Trophoblast cell (in vitro differentiated cells and primary cell): ENCODE measurements at places on chromosomes 6 and 20.

GRCh38 chr20:56634307-56634706, 5.2 kb downstream of the TFAP2C start:
- no peak for DNase-seq

DNA sequence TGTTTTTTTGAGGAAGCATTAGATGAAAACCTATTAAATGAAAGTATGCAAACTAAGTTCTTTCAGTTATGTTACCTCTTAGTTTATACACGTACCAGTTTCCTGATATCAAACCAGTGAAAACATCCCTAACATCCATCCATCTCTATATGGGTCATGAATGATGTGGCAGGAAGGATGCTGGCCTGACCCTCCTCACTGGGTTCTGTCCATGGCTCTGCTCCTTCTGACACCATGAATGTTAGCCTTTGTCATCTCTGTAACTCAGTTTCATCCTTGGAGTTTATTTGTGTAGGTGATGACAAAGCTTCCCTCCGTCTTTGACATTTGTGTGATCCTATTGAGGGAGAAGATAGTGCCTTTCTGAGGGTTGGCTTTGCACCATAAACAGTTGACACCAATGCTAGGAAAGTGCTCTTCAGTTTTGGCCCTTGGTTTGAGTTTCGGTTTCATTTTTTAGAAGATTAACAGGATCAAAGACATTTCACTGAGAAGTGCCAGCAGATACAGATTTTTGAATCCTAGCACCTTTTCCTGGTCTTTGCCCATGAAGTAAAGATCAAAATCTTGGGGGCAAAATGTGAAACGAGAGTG, 72.0 kb upstream of the SCGN start:
- no peak for DNase-seq

DNA sequence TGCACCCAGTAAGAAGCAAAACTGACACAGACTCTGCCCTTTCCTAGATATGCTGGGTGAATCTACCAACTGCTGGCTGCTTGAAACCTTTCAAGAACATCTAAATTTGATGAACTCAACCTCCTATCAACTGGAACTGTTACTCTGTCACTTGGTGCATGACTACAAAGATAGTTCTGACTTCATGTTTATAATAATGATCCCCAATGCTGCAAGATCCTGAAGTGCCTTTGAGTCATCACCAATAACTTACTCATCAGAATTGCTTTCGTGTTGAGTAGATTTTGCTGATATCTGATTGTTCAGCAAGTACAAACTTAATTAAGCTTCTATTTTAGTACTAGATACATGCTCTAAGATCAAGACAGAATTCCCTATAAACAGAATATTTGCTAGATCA, 100.2 kb upstream of the ARMC2 start:
- DNase-seq, result peak; percentile 30

GRCh38 chr20:21607971-21608725, 94.3 kb upstream of the NKX2-2 start:
- DNase-seq, result no peak

- DNase-seq, result peak; percentile 99
These were observed 25.6 kb downstream of the TOP1 start for GRCh38 chr20:41054070-41054846.

DNA sequence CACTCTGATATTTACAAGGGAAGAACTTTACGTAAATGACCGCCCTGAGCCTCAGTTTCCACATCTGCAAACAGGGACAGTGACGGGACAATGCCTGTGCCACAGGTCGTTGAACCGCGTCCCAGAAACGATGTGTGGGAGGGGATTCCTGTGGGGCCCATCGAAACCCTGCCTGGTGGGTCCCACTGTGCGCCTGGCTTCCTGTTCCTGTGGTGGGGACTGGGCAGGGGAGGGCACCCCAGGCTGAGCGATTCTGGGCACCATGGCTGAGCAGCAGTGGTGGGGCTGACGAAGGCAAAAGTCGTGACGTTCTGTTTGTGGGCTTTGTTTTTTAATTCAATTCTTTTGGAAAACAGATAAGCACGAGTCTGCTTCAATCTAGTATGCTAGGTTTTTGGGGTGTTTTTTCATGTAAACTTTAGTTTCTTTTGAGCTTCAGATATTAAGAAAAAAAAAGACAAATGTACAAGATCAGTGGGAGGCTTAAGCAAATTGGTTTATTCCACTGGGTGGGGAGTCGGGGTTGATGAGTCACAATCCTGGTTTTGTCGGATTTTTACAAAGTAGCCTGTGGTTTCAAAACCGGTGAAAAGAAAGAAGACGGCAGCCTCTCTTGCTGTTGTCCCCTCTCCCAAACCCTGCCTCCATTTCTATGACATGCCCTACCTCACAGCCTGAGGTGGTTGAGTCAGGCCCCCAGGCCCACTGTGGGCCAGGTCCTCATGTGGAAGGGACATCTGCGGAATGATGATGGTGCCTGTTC, 40.4 kb downstream of the GNAS-AS1 start:
- DNase-seq, result no peak

DNA sequence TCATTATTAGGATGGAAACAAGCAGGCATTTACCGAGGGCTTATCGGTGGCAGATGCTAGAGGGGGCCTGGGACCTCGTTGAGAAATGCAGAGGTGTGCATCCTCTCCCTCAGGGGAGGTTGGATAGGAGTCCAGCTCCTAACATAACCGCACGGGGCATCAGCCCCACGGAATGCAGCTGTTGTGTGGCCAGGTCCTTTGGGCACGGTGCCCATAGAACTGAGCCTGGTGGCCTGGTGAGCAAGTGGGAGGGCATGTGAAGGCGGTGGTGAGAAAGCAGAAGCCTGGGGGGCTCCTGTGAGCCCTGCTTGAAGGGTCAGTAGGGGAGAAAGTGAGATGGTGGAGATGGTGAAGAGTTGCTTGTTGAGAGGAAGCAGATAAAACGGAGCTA, 143.7 kb downstream of the CDH26 start:
- DNase-seq, result no peak

DNA sequence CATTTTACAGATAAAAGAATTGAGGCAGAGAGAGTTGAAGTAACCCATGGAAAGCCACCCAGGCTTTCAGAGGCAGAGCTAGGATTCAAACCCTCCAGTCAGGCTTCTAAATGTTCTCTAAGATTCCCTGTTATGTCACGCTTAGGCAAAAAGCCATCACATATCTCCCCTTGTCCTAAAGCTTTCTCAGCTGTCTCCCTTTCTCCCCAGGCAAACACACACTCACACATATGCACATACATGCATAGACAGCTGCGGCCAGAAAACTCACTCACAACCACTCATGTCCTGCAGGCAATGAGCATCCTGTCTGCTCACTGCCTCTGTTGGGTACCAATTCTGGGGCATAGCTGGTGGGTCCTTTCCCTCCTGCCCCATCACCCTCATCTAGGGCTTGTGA, 595.9 kb upstream of the CHD6 start:
- DNase-seq, result no peak

- no peak for DNase-seq
These were observed 155.2 kb downstream of the NFATC2 start for GRCh38 chr20:51387125-51387875.

GRCh38 chr6:151451417-151451949, 443 bp downstream of the RMND1 start:
- peak; percentile 22 for DNase-seq

DNA sequence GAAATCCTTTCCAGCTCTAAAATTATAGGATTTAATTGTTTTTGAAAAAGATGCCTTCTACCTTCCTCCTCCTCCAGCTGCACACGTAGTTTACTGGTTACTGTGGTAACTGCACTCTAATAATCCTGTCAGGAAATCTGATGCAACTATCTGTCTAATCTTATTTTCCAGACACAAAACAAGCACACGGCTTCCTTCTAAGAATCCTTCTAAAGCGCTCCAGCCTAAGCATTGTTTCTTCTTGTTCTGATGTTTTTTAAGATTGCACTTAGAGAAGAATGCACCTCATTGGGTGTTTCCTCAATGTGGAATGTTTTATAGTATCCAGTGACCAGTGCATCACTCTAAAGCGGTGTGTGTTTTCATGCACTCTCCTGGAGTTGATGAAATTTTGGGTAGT, 63.6 kb downstream of the CARMIL1 start:
- no peak for DNase-seq

DNA sequence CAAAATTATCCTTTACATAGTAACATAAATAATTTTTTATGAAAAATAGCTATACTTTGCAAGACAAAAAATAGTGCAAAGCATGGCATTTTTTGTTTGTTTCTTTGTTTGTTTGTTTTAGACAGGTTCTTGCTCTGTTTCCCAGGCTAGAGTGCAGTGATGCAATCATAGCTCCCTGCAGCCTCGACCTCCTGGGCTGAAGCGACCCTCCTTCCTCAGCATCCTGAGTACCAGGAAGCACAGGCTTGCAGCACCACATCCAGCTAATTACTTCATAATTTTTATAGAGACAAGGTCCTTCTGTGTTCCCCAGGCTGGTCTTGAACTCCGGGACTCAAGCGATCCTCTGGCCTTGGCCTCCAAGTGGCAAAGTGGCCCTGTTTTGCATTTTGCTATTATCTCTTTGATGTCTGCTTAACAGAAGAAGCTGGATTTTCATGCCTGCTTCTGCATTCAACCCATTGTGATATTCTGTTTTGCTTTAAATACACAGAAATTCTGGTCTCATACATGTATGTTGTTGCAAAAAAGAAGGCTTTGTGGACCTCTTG, 49.4 kb upstream of the ZMYND8 start:
- no peak for DNase-seq

GRCh38 chr20:63863798-63864544, 1.1 kb upstream of the TPD52L2 start:
- peak; percentile 69 for DNase-seq
